ENCODE measurements at places on chromosomes 3 and 15.

GRCh38 chr3:9701711-9702110, 1.9 kb upstream of the CPNE9 start:
- DNase-seq, result no peak

DNA sequence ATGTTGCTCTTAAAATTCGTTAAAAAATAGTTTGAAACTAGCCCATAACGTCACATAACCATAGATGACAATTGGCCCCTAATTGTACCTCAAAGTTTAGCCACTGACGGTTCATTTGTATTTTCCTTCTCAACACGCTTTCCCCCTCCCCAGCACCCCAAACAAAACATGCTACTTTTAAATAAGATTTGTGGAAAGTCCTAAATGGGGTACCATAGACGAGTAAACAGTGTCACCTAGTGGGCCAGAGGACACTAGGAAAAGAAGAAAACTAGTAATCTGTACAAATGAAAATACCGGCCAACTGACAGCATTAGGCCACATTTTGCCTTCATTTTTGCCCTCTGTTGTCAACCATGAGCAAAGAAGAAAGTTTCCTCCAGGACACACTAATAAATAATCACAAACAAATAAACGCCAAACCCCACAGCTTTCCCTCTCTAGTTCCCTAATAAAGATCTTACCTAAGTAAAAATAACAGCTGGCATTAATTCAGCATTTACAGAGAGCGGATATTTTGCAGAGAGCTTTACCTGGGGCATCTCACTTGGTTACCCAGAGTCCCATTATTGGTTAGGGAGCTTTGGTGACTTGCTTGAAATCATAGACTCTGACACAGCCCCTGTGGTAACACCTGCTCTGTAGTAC, 175.1 kb upstream of the ATP11B start:
- DNase-seq, result no peak

- no peak for DNase-seq
These were observed 130.0 kb upstream of the TJP1 start for GRCh38 chr15:29952225-29952624.

- no peak for DNase-seq
These were observed 36.6 kb upstream of the UBL7 start for GRCh38 chr15:74497584-74497983.

DNA sequence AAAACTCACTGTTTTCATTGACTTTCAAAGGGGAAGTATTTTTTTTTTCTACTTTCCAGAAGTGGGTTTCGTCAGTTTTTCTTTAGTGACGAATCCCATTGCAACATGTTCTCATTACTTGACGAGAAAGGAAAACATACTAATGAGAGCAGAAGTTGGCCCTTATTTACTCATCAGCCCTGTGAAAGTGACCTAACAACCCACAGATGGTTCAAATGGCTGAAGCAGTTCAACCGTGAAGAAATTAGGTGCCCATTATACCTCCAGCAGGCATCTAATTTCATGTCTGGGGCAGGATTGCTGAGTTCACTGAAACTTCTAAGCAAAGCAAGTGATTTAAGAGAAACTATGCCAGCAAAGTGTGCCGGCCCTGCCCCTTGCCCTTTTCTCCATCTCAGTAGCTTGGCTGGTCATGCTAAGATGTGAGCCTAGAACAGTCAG, 9.0 kb downstream of the AQP9 start:
- no peak for DNase-seq

GRCh38 chr15:57932348-57932747, 133.2 kb downstream of the ALDH1A2 start:
- no peak for DNase-seq

Data from activated T-cell treated with anti-CD3 and anti-CD28 coated beads for 1 hour (primary cell).